Cerebellum (tissue), 4 donors: ENCODE measurements at places on chromosomes 5 and 9. TPM values are rescaled to one million over a fixed set of nuclear protein-coding genes. Genes with fewer than 3 reads are reported as not detected.
A peak's percentile ranks its signal among the peaks of the same experiment; 100 is the strongest.

ZBTB6 gene
- total RNA-seq, result 35.9 TPM

DNA sequence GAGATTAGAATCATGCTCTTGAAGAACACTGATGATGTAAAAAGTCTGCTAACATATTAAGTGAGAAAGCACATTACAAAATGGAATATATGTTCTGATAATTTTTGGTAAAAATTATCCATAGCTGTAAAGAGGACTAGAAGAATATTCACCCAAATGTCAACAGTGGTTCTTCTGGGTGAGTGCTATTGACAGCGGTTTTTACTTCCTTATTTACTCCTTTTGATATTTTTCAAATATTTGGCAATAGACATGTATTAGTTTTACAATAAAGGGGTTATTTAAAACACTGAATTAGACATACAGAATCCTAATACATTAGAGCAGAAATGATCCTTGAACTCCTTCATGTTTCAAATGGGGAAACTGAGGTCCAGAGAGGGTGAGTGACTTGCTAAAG lies 26.9 kb upstream of the MEGF9 start:
- DNase-seq, result no peak

IFNA21 gene
- not detected for total RNA-seq

- DNase-seq, result no peak
Observed at GRCh38 chr9:1207686-1208085, 157.5 kb downstream of the DMRT2 start.

- DNase-seq, result no peak
Observed at GRCh38 chr5:42767491-42768105, 11.0 kb downstream of the CCDC152 start.

DNA sequence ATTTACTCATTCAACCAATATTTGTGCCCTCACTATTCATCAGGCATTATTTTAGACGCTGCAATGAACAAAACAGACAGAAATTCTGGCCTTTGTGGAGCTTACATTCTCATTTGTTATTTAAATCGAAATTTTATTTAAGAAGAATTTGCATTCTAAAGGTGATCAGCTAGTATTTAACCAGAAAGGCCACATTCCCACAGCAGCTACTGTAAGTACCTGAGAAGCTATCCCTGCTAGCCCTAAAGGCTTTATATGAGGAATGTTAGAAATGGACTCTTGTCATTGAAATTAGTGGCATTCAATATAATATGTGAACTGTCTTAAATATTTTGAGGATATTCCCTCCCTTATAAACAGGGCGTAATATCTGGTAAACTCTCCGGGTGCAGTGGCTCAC lies 35.0 kb upstream of the GOLM1 start:
- DNase-seq, result no peak

GRCh38 chr9:76690973-76691370 lies 73.3 kb upstream of the PCA3 start:
- peak; percentile 62 for DNase-seq

DNA sequence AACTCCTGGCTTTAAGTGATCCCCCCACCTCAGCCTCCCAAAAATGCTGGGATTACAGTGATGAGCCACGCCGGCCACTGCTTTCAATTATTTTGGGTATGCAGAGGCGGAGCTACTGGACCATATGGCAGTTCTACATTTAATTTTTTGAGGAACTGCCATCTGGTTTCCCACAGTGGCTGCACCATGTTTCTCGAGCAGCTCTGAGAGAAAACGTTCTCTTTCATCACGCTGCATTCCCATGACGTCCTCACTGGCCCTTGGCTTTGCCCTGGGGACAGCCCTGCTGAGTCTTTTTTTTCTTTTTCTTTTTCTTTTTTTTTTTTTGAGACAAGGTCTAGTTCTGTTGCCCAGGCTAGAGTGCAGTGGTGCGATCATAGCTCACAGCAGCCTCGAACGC lies 35.5 kb upstream of the GRHPR start:
- DNase-seq, result no peak

FCN1 gene
- 0.27 TPM for total RNA-seq

DNA sequence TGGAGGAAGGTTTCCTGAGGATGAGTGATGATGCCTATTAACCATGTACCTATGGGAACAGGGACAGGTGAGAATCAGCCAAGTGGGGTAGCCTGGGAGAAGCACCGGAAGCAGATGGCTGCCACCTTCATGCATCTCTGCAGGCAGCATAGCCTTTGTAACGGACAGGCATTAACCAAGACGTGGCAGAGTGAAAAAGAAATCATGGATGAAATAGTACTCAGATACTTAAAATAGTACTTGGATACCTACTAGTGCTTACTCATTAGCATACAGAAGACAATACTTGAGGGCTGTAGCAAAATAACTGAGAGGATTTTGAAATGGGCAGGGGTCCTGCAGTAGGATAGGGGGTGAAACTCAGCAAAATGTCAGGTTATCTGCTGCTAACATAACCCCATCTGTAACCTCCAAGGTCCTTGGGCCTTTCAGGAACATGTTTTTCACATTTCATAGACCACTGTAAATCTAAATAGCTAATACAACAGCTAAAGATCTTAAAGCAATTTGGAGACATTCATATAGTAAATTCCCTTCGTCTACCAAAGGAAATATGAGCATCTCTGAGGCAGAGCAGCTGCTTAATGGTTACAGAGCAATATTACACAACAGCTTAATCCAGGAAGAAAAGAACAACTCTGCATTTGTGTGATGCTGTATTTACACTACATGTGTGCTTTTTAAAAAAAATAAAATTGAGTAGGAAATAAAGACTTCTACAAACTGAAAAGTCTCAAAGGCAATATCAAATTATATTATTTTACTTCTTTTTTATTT lies 154.3 kb downstream of the NFIB start:
- no peak for DNase-seq
